Cardiac muscle cell (in vitro differentiated cells and primary cell): ENCODE measurements at places on chromosomes 11 and 22.

- peak; percentile 49 for DNase-seq
Observed at GRCh38 chr22:35918456-35918855, 110.2 kb downstream of the RBFOX2 start.

- no peak for DNase-seq
Observed at GRCh38 chr11:9263840-9264315, 1.3 kb downstream of the DENND5A start.

DNA sequence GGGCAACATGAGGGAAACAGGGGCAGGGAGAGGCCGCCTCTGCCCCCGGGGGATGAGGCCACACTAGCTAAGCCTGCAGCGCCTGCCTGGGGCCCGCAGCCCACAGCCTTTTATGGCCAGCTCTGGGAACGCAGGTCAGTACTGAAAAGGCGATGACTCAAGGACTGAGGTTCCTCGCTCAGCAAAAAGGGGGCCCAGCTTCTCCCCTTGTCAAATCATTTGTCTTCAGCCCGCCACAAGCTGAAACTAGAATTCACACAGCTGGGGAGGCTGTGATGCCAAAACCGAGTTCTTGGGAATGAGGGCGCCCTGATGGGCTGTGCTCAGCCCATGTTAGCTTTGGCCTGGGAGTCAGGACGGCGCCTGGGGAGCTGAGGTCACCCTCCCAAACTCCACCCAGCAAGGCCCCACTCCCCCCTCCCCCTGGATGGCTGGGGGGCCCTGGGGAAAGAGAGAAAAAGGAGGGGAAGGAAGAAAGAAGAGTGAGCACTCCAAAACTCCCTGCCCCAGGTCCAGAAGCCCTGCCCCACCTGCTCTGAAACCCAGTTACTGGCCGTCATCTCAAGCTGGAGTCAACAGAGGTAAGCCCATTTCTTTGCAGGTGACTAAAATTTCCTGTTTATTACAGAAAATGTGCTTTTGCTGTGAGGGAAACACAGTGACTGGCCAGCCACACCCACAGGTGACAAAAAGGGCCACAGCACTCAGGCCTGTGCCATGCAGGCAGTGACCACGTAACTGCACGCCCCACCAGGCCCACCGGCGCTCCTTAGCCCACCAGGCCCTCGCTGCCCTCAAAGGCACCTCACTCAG is 13.7 kb downstream of the EHD1 start:
- peak; percentile 88 for DNase-seq

DNA sequence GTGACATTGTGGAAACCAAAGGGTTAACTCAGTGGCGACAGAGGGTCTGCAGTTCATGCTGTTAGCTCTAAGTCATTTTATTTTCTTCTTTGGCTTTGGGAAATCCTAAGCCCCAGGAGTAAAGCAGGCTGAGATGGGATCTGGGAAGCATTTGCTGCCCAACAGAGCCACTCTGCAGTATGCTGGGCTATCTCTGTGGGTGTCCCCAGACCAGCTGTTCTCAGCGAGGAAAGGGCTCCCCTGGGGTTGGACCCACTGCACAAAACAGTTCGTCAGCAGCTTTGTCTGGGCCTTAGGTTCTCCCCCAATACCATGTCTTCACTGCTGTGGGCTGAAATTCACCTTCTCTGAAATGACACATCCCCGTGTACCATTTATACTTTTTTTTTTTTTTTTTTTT is 34.0 kb downstream of the KREMEN1 start:
- DNase-seq: no peak

DNA sequence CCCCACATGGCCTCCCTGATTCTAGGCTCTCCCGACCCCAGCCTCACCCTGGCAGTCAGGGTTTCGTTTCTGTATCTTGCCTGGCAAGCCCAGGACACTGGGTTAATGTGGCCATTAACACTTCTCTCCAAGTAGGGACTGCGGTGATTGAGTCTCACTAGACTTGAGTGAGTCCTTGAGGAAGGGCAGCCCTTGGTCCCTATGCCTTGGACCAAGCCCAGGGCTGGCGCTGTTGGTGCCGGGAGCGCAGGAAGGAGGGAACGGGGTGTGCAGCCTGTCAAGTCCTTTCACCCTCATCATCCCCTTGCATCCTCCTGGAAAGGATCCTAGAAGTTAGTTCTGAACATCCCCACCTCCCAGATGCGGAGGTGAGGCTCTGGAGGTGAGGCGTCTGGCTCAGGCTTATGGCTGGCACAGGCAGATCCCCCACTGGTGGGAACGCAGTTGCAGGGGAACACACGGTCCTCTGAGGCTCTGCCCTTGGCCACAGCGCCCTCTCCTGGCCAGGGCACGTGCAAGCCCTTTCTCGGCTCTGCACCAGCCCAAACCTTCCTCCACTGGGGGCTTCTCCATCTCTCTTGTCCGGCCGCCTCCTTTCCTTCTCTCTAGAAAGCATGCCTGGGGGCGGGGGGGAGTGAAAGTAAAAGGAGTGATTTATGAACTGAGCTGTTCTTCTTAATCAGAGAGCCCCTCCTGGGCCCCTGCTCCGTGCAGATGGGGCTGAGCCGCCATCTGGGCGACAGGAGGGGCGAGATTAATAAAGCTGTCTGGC is 56.7 kb downstream of the TP53I11 start:
- DNase-seq: peak; percentile 89

DNA sequence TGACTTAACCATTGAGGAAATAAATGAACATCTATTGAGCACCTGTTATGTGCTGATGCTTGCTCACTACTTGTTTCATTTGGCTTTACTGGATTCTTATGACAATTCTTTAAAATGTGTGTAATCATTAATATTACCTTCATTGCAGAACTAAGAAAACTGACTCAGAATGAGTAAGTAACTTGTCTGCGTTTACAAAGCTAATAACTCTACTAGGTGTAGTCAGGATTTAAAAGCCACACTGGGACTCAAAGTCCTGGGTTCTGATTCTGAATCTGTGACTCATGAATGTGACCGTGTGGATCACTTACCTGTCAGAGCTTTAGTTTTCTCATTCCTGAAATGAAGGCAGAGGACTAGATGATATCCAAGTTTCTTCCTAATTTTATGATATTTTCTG is 23.4 kb upstream of the KIRREL3 start:
- DNase-seq: no peak

DNA sequence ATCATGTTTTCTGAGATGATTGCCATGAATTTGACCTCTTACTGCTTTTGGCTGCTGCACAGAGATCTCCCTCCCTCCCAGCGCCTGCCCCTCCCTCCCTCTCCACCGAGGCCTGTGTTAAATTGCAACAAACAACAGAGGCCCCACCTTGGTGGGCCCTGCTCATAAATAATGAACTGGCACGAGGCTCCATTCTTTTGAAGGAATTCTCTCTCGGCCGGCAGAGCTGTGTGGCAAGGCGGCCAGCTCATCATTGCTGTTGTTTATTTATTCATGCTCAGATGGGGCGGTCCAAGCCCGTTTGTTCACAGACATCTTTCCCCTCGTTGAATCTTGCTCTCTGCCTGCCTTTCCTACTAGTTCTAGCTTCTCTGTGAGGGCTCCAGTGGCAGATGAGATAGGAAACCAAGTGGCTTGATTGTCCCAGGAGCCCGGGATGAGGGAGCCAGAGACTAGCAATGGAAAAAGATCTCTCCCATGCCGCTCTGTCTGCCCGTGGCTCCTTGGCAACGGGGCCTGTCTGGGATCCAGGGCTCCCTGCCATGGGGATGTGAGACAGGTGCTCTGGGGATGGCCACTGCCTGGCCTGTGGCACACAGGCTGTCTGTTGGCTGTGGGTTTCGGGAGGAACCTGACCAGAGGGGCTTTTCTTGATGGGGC is 192.6 kb downstream of the DSCAML1 start:
- DNase-seq: no peak

- peak; percentile 84 for DNase-seq
Observed at GRCh38 chr11:128365044-128365443, 222.3 kb downstream of the ETS1 start.

- no peak for DNase-seq
Observed at GRCh38 chr11:118948000-118948399, 8.1 kb upstream of the UPK2 start.

- peak; percentile 13 for DNase-seq
Observed at GRCh38 chr11:10694486-10695239, 1.1 kb upstream of the IRAG1 start.

DNA sequence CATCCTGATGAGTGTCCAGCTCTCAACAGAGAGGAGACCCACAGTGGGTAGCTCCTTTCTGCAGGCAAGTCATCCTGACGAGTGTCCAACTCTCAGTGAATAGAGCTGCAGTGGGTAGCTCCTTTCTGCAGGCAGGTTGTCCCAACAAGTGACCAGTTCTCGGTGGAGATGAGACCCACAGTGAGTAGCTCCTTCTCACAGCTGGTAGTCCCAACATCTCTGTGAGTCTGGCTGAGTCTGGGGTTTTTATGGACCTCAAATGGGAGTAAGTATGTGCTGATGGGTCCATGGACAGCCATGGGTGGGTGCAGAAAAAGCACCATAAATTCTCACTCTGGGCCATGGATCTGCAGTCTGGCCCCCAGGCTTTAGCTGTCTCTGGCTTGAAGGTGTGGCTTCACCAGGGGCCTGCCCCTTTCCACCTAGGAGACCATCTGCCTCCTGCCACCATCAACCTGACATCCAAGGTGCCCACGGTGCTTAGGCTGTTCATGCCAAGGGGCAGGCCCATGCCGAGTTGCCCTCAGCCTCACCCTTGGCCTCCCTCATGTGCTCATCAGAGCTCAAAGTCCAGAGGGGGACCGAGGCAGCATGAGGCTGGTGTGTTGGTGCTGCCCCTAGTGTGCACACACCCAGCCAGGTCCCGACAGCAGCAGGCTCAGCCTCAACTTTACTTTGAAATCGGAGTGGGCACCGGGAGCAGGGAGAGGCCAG is 15.3 kb downstream of the NPAT start:
- DNase-seq: no peak

DNA sequence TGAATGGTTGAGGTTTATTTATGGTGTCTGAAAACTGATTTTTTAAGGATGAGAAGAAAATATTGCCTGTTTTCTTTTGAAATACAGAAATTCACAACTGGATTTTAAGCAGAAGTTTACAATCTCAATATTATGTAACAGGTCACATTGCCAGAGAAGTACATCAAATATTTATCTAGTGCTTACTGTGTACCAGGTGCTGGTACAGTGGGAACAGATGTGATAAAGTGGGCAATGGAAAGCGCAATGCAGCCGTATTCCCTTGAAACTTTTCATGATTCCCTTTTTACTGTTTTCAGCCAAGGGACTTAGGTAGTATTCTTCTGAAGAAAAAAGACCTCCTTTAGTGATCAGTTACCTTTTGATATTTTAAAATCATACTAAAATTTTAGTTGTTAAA is 49.6 kb downstream of the TTC17 start:
- no peak for DNase-seq

DNA sequence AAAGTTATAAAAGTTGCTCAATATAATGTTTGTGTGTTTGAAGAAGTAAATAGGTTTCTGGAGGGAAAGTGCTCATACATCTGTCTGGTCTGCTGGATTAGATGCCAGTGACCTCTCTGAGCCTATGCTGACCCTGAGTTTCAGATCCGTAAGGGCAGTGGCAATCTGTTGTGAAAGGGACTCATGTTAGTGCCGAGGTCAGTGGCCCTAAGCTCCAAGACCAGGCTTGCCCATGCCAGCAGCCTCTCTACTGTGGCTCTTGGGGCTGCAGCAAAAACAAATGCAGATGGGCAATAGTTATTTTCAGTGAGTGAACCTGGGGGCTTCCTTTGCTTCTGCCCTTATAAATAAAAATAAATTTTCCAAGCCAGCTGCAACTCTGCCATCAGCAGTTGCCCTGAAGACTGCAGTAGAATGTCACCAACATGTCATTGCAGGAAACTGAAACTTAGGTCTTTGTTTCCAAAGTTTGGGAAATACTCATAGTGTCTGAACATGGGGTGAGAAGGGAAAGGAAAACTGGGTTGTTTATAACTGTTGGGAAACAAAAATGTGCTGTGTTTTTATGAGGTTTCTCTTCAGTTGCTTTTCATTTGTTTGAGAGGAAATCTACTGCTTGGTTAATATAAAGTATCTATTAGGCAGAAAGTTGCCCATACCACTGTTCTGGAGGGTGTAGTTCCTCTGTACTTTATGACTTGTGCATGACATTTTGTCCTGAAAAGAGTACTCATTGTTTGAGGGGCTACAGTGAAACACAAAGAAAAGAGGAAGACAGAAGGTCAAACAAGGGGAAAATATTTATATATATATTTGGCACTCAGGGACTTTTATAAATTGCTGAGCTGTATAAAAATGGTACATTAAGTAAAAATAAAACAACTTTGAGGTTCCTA is 9.5 kb upstream of the MS4A4E start:
- no peak for DNase-seq

- no peak for DNase-seq
Observed at GRCh38 chr22:46033256-46034200, 56.6 kb upstream of the WNT7B start.

GRCh38 chr11:103164093-103164796 is 55.0 kb downstream of the DYNC2H1 start:
- no peak for DNase-seq

- DNase-seq: no peak
Observed at GRCh38 chr22:22798716-22799115, 88.9 kb upstream of the IGLL5 start.

DNA sequence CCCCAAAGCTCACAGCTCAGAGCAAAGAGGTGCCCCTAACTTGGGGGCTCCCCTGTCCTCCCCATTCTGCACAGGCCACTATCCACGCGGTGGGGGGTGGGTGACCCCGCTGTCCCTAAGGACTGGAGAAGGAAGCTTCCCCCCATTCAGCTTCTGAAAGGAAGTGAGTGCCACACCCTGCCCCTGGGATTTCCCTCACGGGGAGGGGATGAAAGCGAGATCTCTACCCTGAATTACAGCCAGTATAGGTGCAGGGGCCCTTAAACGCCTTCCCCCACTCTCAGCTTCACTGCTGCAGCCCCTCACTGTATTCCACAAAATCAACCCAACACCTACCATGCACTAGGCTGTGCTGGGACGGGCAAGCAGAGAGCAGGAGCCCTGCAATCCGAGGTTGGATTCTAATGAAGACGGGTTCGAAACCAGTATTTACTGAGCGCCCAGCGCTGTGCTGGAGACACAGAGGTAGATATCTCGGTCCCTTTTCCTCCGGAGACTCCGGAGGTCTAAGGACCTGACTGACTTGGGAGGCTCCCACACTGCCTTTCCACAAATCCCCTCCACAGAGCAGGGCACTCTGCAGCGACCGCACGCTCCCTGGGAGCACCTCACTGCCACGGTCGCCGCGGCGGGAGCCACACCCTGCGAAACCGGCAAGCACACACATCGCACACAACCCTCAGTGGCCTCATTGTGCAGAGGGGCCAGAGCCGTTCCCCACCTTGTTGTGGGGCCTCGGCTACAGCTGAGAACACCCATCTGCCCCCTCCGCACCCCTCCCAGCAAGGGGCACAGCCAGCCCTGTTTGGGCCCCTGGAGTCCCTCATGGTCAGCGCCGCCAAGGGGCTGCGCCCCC is 1.8 kb downstream of the AHNAK start:
- no peak for DNase-seq

DNA sequence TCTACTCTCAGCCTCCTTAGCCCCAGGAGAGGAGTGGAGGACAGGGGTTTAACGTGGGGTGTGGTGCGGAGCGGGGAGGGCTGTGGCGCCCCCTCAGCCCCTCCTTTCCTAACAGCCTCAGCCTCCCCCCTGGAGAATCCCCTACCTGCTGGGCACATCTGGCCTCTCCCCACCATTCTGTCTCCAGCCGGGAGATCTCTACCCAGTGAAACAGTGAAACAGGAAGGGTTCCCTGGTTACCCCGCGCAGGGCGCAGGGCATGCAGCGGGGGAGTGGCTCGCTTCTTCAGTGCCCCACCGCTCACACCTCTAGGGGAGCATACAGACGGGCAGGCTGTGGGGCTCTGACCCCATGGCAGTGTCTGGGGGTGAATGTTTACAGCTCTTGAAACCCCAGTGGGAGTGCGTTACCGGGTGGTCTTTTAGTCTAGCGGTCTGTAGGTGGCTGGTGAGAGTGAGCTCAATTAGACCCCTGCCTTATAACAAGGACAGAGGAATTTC is 54.7 kb upstream of the CCDC188 start:
- DNase-seq: no peak

GRCh38 chr11:85165819-85166218 is 461.3 kb downstream of the DLG2 start:
- DNase-seq: no peak
